ENCODE measurements at places on chromosomes 4 and X.

GRCh38 chr4:108834835-108835384 lies 72.1 kb upstream of the ETNPPL start:
- no peak for DNase-seq

DNA sequence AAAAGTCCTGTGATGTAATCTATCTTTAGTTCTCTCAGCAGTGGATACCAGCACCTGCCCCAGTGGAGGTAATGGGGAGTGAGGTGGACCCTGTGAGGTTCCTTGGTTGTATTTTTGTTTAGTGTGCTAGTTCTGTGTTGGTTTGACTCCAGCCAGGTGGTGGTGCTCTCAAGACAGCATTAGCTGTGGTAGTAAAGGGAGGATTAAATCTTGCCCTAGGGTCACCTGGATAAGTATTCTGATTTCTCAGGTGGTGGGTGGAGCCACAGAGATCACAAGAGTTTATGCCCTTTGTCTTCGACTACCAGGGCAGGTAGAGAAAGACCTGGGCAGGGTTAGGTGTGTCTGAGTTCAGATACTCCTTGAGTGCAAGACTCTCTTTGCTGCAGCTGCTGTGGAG lies 176.3 kb upstream of the EDA2R start:
- no peak for DNase-seq

GRCh38 chr4:24210332-24210902 lies 320.6 kb upstream of the PPARGC1A start:
- DNase-seq: no peak

- DNase-seq: no peak
These were observed 236.2 kb downstream of the FRAS1 start for GRCh38 chr4:78293348-78293747.

GRCh38 chr4:6595897-6596537 lies 21.0 kb downstream of the MAN2B2 start:
- no peak for DNase-seq

- no peak for DNase-seq
These were observed 3.2 kb downstream of the RGS12 start for GRCh38 chr4:3295837-3296624.

GRCh38 chrX:69556060-69557011 lies 52.2 kb downstream of the NALF2 start:
- no peak for DNase-seq

DNA sequence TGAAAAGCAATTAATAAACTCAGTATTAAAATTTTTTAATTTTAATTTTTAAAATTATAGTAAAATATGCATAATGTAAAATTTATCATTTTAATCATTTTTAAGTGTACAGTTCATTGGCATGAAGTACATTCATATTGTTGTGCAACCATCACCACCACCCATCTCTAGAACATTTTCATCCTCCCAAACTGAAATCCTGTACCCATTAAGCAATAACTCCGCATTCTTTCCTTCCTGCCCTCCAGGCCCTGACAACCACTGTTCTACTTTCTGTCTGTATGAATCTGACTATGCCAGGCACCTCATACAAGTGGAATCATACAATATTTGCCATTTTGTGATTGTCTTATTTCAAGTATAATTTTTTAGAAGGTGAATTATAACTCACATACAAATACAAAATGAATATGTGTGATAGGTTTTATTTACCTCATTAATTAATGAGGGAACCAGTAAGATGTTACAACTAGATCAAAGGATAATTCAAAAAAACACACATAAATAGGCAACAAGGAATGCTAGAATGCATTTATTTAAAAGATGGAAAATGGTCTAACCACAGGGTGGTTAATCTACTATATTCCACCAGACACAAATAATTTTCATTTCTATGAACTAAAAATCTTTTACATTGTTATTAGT lies 13.1 kb upstream of the AFF1 start:
- DNase-seq: no peak

- DNase-seq: no peak
These were observed 54.2 kb downstream of the SH3KBP1 start for GRCh38 chrX:19833034-19833677.

DNA sequence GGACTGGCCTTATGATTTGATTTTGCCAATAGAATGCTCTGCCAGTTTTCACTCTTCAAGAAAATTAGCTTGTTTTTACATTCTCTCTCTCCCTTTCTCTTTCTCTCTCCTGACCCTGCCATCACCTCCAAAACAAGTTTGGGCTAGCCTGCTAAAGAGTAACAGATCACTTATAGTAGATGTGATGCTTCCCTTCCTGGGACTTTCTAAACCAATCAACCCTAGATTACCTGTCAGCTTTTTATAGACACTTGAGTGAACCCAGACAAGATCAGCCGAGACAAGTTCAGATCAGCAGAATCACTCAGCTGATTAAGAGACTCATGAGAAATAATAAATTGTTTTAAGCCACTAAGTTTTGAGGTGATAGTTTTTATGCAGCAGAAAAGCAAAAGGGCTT lies 521.2 kb downstream of the ANKRD50 start:
- no peak for DNase-seq

DNA sequence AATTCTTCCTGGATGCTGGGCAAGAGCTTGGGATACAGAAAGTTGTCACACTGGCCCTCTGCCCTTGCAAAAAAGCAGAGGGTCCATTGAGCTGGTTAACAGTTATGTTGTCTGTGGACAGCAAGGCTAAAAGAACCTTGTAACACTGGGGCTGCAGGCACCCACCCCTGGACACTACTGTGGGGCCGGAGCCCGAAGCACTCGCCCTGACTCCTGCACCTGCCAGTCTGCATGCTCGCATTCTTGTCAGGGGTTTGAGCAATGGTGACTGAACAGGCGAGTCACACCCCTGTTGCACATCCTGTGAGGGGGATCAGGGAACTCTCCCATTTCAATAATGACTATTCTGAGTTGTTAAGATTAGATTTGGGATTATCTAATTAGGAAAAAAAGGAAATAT lies 23.6 kb downstream of the ADH4 start:
- no peak for DNase-seq

GRCh38 chr4:140115140-140115539 lies 38.8 kb downstream of the MAML3 start:
- DNase-seq: no peak

DNA sequence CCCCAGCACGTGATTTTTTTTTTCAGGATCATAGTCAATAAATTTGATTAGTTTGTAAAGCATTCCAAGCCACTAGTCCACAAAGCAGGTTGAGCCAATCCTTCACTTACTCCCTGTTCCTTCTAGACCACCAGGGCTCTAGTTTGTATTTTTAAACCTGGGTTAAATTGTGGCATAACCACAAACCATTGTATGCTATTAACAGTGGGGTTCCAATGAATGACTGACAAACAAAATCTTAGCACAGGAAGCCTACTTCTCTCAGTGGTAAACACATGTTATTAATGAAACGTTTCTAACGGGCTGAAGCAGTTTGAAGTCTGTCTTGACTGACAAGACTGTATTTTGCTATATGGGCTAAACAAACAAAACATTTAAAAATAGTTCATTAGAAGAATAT lies 48.6 kb upstream of the GYPA start:
- no peak for DNase-seq

- DNase-seq: no peak
These were observed 156.3 kb downstream of the CPEB2 start for GRCh38 chr4:15158406-15159091.

DNA sequence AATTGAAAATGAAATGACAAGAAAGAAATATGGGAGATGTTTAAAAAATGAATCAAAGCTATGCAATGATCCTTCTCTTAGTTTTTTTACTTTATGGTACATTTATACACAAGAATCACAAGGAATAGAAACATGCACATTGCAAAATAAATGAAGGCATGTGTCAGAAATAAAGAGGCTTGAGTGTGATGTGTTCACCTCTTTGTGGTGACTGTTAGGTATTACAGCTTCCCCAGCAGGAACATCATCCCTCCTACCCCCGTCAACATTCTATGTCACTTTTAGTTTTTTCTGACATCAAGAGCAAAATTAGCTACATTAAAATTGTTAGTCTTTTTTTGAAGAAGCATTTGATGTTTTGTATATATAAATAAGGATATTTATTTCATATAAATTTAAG lies 214.8 kb downstream of the SLC4A4 start:
- no peak for DNase-seq

DNA sequence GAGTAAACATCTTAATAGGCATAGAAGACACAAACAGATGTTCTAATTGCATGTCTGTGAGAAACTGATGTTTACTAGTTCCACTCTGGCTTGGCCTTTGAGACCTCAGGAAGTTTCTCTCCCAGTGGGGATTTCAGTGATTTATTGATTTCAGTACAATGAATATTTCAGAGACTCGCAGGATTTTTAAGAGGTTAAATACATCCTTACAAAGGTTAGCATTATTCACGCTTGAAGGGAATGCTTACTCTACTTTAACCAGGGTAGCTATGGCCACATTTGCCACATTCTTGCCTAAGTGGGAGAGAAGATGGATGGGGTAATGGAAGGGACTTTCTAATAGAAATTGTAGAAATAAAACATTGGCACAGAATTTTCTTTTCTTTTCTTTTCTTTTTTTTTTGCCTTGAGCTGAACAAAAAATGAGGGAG lies 480.1 kb downstream of the SPRY1 start:
- no peak for DNase-seq

DNA sequence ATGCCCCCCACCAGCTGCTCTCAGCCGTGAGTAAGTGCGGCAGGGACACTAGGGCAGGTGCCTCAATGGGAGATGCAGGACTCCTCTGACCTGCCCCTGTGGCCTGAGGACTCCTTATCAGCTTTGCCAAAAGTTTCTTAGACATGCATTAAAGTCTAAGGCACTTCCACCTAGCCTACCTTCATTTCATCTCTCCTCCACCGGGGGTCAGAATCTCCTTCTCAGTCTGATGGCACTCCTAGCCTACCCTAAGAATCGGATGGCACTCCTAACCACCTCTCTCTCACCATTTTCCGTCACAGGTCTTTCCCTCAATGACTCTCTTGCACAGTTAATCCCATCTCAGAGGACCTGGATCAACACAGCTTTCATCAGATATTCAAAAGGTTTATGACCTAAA lies 85.9 kb downstream of the OTC start:
- DNase-seq: no peak

Measured in stimulated activated CD8-positive, alpha-beta memory T cell treated with anti-CD3 and anti-CD28 coated beads, Interleukin-7, amount 100 ng/mL, for 24 hours (primary cell).